ENCODE measurements at places on chromosomes 5 and 9. TPM values are rescaled to one million over a fixed set of nuclear protein-coding genes. Genes with fewer than 3 reads are reported as not detected.
A peak's percentile ranks its signal among the peaks of the same experiment; 100 is the strongest.

DNA sequence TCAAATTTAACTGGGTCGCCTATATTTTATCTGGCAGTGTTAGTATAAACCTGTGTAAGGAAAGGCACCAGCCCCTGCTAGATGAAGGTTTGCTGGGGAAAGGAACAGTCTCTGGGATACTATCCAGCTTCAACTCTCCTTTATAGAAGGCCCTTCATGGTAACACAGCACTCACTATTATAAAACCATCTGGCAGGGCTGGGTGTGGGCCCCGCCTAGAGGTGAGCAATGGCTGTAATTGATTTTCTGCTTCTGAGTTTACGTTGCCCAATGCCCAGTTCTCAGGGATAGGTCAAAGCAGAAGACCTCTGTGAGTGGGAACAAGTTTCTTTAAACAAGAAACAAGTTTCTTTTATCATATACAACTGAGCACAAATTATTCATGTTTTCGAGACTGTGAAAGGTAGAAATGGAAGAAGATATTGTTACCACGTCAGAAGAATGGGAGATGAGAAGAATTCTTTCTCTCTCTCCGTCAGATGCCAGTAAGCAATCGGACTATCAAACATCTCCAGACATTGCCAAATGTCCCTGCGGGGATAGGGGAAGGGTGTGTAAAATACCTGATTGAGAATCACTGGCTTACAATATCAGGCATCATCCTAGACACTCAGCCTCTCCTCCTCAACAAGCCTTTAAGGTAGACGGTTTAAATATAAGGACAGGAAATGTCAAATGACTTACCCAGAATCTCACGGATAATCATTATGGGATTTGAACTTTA lies 205.9 kb downstream of the PDZD2 start:
- H3K27me3 ChIP-seq: no peaks in the 10 kb centered on the region
- DNase-seq: no peak
- no peak overlapping the region for H3K27ac ChIP-seq
- no peak overlapping the region for H3K4me3 ChIP-seq

The KCNMB1 gene
- 3.5 TPM for total RNA-seq

The CERCAM gene
- total RNA-seq: 1.2 TPM

The PITX1 gene
- total RNA-seq: 0.77 TPM

DNA sequence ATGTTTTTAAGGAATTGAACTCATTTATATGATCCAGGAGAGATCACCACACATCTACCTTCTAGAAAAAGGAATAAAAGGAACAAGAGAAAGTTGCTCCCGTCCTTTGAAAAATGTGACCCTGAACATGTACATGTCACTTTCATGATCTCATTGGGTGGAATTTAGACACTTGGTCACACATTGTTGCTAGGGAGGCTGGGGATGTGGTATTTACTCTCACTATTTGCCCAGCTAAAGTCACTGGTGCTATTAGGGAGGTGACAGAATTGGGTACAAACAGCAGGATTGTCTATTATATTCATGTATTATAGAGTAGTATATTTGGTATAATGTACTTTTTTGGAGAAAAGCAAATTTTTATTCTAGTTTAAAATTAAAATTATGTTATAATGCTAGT lies 2.1 kb upstream of the CDH10 start:
- DNase-seq: no peak
- no peaks in the 10 kb centered on the region for H3K27me3 ChIP-seq
- no peaks in the 10 kb centered on the region for H3K4me1 ChIP-seq
- H3K36me3 ChIP-seq: no peaks in the 10 kb centered on the region
- no peak overlapping the region for H3K4me3 ChIP-seq

The SOHLH1 gene
- total RNA-seq: not detected

- DNase-seq: no peak
- no peaks in the 10 kb centered on the region for H3K27me3 ChIP-seq
- H3K27ac ChIP-seq: no peak overlapping the region
- peaks cover 3% of the 10 kb centered on the region for H3K4me1 ChIP-seq
- H3K4me3 ChIP-seq: no peak overlapping the region
Measured at GRCh38 chr9:79616013-79616412, 44.2 kb downstream of the TLE4 start.

DNA sequence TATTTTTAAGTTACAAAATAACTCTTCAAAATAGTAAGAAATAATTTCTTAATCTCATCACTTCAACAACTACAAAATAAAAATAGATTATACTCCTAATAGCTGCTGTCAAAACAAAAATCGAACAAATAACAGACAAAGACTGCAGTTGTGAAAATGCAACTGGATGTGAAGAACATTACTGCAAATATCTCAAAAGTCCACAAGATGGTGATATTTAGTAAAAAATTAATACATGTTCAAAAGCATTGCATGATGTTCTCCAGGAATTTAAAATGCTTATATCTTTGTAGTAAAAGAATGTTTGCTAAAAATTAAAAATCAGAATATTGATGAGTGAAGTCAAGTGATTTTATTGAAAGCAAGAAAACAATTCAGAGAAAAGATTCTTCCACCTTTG lies 66.2 kb downstream of the MPDZ start:
- H3K27ac ChIP-seq: no peak overlapping the region
- no peaks in the 10 kb centered on the region for H3K4me1 ChIP-seq
- no peaks in the 10 kb centered on the region for H3K36me3 ChIP-seq
- no peak for DNase-seq

The TMEM252 gene
- not detected for total RNA-seq

GRCh38 chr5:35651002-35651756 lies 33.5 kb downstream of the SPEF2 start:
- no peak for DNase-seq
- H3K27me3 ChIP-seq: no peaks in the 10 kb centered on the region

GRCh38 chr5:131677115-131677514 lies 42.1 kb upstream of the RAPGEF6 start:
- H3K27me3 ChIP-seq: no peaks in the 10 kb centered on the region
- DNase-seq: no peak
- H3K36me3 ChIP-seq: peaks cover 4% of the 10 kb centered on the region
- H3K4me3 ChIP-seq: no peak overlapping the region

DNA sequence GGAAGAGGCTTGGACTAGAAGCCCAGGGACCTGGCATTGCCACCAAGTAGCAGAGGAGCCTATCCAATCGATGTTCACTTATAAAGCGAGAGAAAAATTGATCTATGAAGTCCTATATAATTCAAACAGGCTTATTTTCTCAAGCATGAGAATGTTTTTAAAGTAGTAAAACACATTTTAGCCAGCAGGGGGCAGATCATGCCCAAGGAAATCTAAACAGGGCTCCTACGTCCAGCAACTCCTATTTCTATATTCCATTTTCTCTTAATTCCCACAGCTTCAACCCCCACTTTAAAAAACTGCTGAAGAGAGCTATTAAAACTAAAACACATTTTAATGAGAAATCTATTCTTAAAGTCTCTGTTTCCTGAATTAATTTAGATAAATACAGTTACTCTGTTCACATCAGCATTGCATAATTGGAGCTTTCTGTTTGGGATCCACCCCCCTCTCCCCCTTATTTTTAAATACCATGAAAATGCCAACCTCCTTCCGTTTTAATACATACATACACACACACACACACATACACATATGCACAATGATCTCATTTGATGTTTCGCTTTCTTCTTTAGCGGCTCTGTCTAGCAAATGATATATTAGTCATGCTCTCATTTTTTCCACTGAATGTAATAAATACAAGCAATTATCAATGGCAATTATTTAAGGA lies 144.9 kb downstream of the MYO10 start:
- no peaks in the 10 kb centered on the region for H3K27me3 ChIP-seq
- no peaks in the 10 kb centered on the region for H3K4me1 ChIP-seq
- H3K27ac ChIP-seq: no peak overlapping the region
- H3K4me3 ChIP-seq: no peak overlapping the region
- DNase-seq: peak; percentile 24

- DNase-seq: no peak
- H3K27me3 ChIP-seq: no peaks in the 10 kb centered on the region
- no peak overlapping the region for H3K4me3 ChIP-seq
- H3K36me3 ChIP-seq: no peaks in the 10 kb centered on the region
- H3K4me1 ChIP-seq: peaks cover 3% of the 10 kb centered on the region
- H3K27ac ChIP-seq: no peak overlapping the region
Measured at GRCh38 chr5:159518371-159518770, 188.1 kb upstream of the IL12B start.

GRCh38 chr5:994272-994607 lies 14.4 kb upstream of the NKD2 start:
- H3K4me3 ChIP-seq: no peak overlapping the region
- no peaks in the 10 kb centered on the region for H3K4me1 ChIP-seq
- peaks cover 4% of the 10 kb centered on the region for H3K27me3 ChIP-seq
- no peak overlapping the region for H3K27ac ChIP-seq

The FNIP1 gene
- 18.0 TPM for total RNA-seq

The PDZD2 gene
- total RNA-seq: 0.13 TPM

The SPARC gene
- total RNA-seq: 89.7 TPM
